ENCODE measurements at places on chromosomes 4 and X. TPM values are rescaled to one million over a fixed set of nuclear protein-coding genes. Genes with fewer than 3 reads are reported as not detected.

Gene TRIM61
- not detected for total RNA-seq

Gene GABRE
- total RNA-seq: 27.3 TPM

Gene C4orf51
- not detected for total RNA-seq

Gene DUSP21
- total RNA-seq: not detected

Gene ARSH
- not detected for total RNA-seq

Gene ATP8A1
- total RNA-seq: 0.05 TPM

Gene TBC1D25
- 10.0 TPM for total RNA-seq

Gene USP17L24
- not detected for total RNA-seq

Gene SHROOM3
- total RNA-seq: 11.7 TPM

Gene PCYT1B
- total RNA-seq: not detected

Gene FRMD7
- total RNA-seq: not detected

Gene TLR10
- total RNA-seq: not detected

Gene HTR2C
- total RNA-seq: not detected

Gene SLC9B1
- total RNA-seq: not detected

Gene TBC1D9
- 7.3 TPM for total RNA-seq

Gene HSFX2
- 0.29 TPM for total RNA-seq

Gene TBC1D8B
- 1.3 TPM for total RNA-seq

Gene TMPRSS11F
- not detected for total RNA-seq

Gene TMPRSS11D
- total RNA-seq: not detected

Gene MAP9
- 5.1 TPM for total RNA-seq
